Upper lobe of right lung (tissue), 1 donor: ENCODE measurements at places on chromosomes 3 and 15. TPM values are rescaled to one million over a fixed set of nuclear protein-coding genes. Genes with fewer than 3 reads are reported as not detected.

GRCh38 chr15:88652456-88653199 lies 13.8 kb downstream of the ISG20 start:
- no peak overlapping the region for H3K4me3 ChIP-seq
- H3K27me3 ChIP-seq, result no peaks in the 10 kb centered on the region
- peaks cover 24% of the 10 kb centered on the region for H3K4me1 ChIP-seq
- no peak for DNase-seq

GRCh38 chr15:37995461-37996347 lies 61.3 kb downstream of the TMCO5A start:
- H3K4me1 ChIP-seq, result no peaks in the 10 kb centered on the region
- no peak overlapping the region for H3K27ac ChIP-seq
- H3K27me3 ChIP-seq, result no peaks in the 10 kb centered on the region
- H3K36me3 ChIP-seq, result no peaks in the 10 kb centered on the region
- H3K4me3 ChIP-seq, result no peak overlapping the region

DNA sequence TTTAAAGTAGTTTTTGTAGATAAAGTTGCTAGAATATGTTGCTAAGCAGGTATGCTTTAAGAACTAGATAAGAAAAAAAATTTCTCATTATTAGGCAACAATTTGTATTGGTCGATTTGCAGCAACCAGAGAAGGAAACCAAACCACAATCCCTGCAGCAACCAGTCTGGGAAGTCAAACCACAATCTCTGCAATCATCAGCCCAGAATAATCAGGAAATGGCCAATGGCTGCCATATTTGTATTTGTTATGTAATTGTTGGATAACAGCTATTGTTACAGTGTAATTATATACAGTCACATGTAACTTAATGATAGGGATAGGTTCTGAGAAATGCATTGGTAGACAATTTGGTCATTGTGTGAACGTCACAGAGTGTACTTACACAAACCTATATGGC lies 23.6 kb downstream of the STXBP5L start:
- no peaks in the 10 kb centered on the region for H3K36me3 ChIP-seq
- H3K27me3 ChIP-seq, result no peaks in the 10 kb centered on the region
- no peak for DNase-seq
- H3K4me1 ChIP-seq, result no peaks in the 10 kb centered on the region

DNA sequence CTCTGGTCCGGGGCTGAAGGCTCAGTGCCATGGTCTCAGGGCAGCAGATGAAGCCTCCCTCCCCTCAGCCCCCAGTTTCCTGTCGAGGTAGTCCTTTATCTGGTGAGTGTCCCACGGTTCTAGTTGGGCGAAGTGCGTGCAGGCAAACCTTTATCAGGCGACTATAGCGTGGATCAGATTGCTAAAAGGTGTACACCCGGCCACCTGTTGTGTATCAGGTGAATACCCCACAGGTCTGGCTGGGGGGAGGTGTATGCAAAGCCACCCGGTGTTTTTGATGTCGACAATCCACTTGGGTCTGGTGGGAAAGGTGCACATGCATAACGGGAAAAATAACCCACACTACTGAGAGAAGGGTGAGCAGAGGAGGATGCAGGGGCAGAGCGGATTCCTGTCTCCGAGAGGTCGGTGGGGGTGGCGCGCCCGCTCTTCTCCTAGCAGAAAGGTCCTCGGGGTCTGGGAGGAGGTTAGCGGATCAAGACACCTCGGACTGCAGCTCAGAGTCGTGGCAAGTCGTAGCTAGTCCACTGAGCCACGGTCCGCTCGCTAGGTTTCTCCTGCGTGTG lies 507 bp downstream of the SLC12A6 start:
- no peak for DNase-seq
- H3K4me3 ChIP-seq, result peak overlapping the region; percentile 73
- no peaks in the 10 kb centered on the region for H3K27me3 ChIP-seq
- peak overlapping the region; percentile 90 for H3K27ac ChIP-seq
- peaks cover 31% of the 10 kb centered on the region for H3K36me3 ChIP-seq

Gene TMEM212
- total RNA-seq, result not detected

Gene SERPINI2
- not detected for total RNA-seq

Gene HEMK1
- 28.3 TPM for total RNA-seq

Gene PPP4R2
- 65.7 TPM for total RNA-seq

- H3K27ac ChIP-seq, result peak overlapping the region; percentile 42
- H3K4me1 ChIP-seq, result peaks cover 7% of the 10 kb centered on the region
- no peaks in the 10 kb centered on the region for H3K36me3 ChIP-seq
These were observed 69.3 kb upstream of the CGNL1 start for GRCh38 chr15:57306944-57307411.

GRCh38 chr3:81585056-81585455 lies 176.4 kb downstream of the GBE1 start:
- no peak overlapping the region for H3K4me3 ChIP-seq
- no peaks in the 10 kb centered on the region for H3K27me3 ChIP-seq
- H3K27ac ChIP-seq, result no peak overlapping the region
- H3K4me1 ChIP-seq, result no peaks in the 10 kb centered on the region

DNA sequence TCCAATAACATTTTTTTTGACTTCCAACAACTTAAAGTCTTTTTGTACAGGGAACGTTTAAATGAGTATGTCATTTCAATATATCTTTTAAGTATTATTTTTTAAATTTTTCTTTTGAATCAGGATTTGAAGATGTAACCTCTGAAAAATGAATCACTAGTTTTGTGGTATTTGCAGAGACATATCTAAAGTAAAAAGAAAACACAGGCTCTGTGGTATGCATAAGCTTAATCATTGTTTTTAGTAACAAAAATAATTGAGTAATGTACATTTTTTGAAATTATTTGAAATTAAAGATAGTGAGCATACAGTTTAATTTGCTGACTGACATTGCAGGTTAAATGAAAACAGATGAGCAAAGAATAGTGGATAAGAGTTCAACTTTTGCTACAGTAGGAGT lies 531.3 kb downstream of the ROBO1 start:
- no peaks in the 10 kb centered on the region for H3K4me1 ChIP-seq
- H3K36me3 ChIP-seq, result no peaks in the 10 kb centered on the region
- no peak overlapping the region for H3K27ac ChIP-seq
- no peaks in the 10 kb centered on the region for H3K27me3 ChIP-seq
- DNase-seq, result no peak
- H3K4me3 ChIP-seq, result no peak overlapping the region

DNA sequence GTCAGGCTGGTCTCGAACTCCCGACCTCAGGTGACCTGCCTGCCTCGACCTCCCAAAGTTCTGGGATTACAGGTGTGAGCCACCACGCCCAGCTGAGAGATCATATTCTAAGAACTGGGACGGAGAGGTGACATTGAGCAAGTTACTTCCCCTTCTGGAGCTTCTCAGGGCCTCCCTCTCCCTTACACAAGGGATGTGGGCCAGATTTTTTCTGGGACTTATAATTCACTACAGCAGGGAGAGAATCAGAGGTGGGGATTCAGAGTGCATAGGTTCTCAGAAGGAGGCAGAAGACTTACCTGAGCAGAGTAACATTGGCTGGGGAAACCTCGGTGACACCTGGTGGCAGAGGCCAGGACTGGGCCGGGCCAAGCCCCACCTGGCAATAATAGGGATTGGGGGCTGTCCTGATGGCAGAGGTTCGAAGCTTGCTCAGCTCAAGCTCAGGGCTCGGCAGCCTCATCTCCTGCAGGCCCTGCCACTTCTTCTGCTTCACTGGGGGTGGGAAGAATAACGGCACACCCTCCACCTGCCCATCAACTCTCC lies 6.8 kb downstream of the LTK start:
- H3K27me3 ChIP-seq, result peaks cover 42% of the 10 kb centered on the region
- no peaks in the 10 kb centered on the region for H3K36me3 ChIP-seq
- DNase-seq, result no peak
- H3K4me1 ChIP-seq, result peaks cover 22% of the 10 kb centered on the region
- H3K4me3 ChIP-seq, result no peak overlapping the region

- peaks cover 72% of the 10 kb centered on the region for H3K36me3 ChIP-seq
- H3K4me3 ChIP-seq, result no peak overlapping the region
- DNase-seq, result no peak
- H3K27me3 ChIP-seq, result peaks cover 18% of the 10 kb centered on the region
- H3K4me1 ChIP-seq, result peaks cover 38% of the 10 kb centered on the region
These were observed 4.5 kb downstream of the SNX22 start for GRCh38 chr15:64155802-64156651.

- H3K4me3 ChIP-seq, result no peak overlapping the region
- H3K36me3 ChIP-seq, result peaks cover 26% of the 10 kb centered on the region
- H3K27me3 ChIP-seq, result no peaks in the 10 kb centered on the region
These were observed 4.5 kb downstream of the NDUFB5 start for GRCh38 chr3:179608931-179609720.

GRCh38 chr15:96327155-96327741 lies 3.3 kb upstream of the NR2F2 start:
- H3K4me1 ChIP-seq, result no peaks in the 10 kb centered on the region
- H3K27me3 ChIP-seq, result peaks cover 30% of the 10 kb centered on the region
- H3K27ac ChIP-seq, result peak overlapping the region; percentile 81
- peak overlapping the region; percentile 65 for H3K4me3 ChIP-seq

DNA sequence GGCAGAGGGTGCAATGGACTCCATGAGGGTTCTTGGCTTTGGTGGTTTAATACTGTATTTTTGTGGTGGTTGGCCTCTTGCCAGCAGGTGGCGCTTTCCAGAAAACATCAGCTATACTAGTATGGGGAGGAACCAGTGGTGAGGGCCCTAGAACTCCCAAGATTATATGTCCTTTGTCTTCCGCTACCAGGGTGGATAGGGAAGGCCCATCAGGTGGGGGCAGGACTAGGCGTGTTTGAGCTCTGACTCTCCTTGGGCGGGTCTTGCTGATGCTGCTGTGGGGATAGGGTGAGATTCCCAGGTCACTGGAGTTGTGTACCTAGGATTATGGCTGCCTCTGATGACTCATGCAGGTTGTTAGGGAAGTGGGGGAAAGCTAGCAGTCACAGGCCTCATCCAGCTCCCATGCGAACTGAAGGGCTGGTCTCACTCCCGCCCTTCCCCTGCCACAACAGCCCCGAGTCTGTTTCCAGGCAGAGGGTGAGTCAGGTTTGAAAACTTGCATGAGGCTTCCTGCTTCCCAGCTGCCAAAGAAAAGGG lies 357.7 kb downstream of the OTOL1 start:
- no peak overlapping the region for H3K4me3 ChIP-seq
- no peaks in the 10 kb centered on the region for H3K36me3 ChIP-seq

DNA sequence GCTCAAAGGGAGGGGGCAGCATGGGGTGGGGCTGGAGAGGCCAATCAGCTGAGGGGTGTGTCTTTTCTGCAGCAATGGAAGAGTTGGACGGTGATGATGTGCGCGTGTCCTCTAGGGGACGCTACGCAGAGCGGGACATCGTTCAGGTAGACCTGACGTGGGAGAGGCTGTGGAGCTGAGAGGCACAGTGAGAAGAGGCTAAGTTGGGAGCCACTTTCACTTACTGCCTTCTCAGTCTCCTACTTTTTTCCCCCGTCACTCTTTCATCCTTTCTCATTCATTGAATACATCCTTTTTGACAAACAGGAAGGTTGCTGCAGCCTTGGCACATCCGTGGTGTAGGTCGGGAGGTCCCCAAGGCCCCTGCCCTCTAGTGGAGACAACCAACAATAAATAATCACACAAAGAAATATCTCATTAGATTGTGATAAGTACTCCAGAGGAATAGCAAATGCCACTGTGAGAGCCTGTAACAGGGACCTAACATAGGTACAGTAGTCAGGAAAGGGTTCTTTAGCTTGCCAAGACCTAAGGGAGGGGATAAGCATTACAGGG lies 4.4 kb upstream of the BRPF1 start:
- no peak overlapping the region for H3K4me3 ChIP-seq
- H3K27me3 ChIP-seq, result no peaks in the 10 kb centered on the region
- no peak overlapping the region for H3K27ac ChIP-seq
- no peak for DNase-seq
- peaks cover 8% of the 10 kb centered on the region for H3K4me1 ChIP-seq
- no peaks in the 10 kb centered on the region for H3K36me3 ChIP-seq

DNA sequence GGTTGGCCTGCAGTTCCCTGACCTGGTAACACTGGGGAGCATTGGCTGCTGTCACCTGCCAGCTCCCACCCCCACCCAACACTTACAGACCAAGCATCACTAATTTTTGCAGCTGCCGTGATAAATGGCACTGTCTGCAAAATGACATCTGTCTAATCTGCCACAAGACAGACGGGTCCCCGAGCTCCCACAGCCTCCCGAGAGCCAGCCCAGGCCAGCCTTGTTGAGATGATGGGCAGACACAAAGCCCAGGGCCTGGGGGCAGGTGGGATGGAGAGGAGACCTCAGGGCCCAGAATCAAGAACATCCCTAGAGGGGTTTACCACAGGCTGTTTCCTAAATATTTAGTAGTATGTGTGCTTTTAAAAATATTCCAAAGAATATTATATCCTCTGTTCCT lies 203.4 kb downstream of the TBC1D2B start:
- H3K27ac ChIP-seq, result no peak overlapping the region
- H3K4me3 ChIP-seq, result no peak overlapping the region
- peaks cover 3% of the 10 kb centered on the region for H3K4me1 ChIP-seq

DNA sequence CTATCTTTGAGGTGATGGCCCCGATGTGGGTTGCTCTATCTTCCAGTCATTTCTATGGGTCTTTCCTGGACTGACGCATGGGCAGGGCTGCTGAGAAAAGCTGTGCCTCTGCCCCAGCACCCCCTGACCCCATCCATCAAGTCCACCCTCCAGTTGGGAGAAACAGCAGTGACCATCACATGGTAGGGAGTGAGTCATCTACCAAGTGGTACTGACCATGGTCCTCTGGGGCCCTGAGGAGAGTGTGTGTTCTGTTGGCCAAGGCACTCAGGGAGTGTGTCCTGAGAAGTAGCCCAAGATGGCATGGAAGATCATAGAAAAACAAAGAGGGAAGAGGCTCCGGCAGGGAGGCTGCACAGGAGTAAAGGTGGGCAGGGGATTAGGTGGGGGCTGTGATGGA lies 1.6 kb upstream of the DNAH1 start:
- no peaks in the 10 kb centered on the region for H3K36me3 ChIP-seq
- H3K27ac ChIP-seq, result no peak overlapping the region
- no peak overlapping the region for H3K4me3 ChIP-seq
- H3K4me1 ChIP-seq, result peaks cover 23% of the 10 kb centered on the region

GRCh38 chr3:124602980-124603627 lies 127.1 kb upstream of the UMPS start:
- no peaks in the 10 kb centered on the region for H3K27me3 ChIP-seq
- no peaks in the 10 kb centered on the region for H3K36me3 ChIP-seq
- no peak for DNase-seq
- H3K4me3 ChIP-seq, result no peak overlapping the region
- no peak overlapping the region for H3K27ac ChIP-seq
- H3K4me1 ChIP-seq, result no peaks in the 10 kb centered on the region

GRCh38 chr15:77846360-77846759 lies 213.6 kb upstream of the LINGO1 start:
- H3K4me3 ChIP-seq, result no peak overlapping the region
- H3K27me3 ChIP-seq, result peaks cover 16% of the 10 kb centered on the region
- DNase-seq, result no peak
